Upper lobe of left lung (tissue), 6 donors: ENCODE measurements at places on chromosomes 3 and 15. TPM values are rescaled to one million over a fixed set of nuclear protein-coding genes. Genes with fewer than 3 reads are reported as not detected.

DNA sequence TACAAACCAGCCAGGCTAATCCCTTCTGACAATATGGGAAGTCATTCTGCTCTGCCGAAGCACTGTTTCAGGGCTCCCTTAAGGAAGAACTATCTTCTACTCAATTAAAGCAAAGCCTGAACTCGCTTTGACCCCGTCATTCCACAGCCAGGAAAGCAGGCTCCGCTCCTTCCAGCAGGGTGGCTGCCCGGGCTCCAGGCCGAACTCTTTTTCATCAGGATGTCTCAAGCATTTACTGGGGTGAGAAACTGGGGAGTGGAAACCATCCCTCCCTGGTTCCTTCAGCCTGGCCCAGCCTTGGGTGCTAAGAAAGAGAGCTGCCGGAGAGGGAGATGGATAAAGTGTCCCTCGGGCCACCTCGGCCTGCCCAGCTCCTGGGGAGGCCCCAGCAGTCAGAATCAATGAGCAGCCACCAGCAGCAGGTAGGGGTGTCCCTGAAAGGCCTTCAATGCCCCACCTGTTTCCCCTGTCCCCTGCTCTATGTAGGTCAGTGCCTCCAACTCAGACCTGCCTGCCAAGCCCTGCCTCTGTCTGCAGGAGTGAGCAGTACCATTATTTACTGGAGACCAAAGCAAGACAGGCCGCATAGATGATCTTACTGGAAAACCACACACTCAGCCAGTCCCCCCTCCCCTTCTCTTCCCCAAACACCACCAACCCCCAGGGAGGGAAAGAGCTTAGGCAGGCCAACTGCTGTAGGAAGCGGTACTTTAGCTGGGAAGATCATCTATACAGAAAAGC lies 225.6 kb upstream of the TLE3 start:
- H3K4me1 ChIP-seq: peaks cover 50% of the 10 kb centered on the region
- H3K36me3 ChIP-seq: no peaks in the 10 kb centered on the region
- H3K27ac ChIP-seq: peak overlapping the region; percentile 53
- H3K4me3 ChIP-seq: no peak overlapping the region

GRCh38 chr3:156586905-156587759 lies 32.2 kb upstream of the SSR3 start:
- no peak for DNase-seq
- H3K27ac ChIP-seq: no peak overlapping the region
- H3K4me3 ChIP-seq: no peak overlapping the region
- H3K4me1 ChIP-seq: no peaks in the 10 kb centered on the region
- no peaks in the 10 kb centered on the region for H3K36me3 ChIP-seq

GP9 gene
- total RNA-seq: 0.83 TPM

GRCh38 chr3:136247436-136247835 lies 2.7 kb upstream of the PCCB start:
- no peak overlapping the region for H3K4me3 ChIP-seq
- H3K36me3 ChIP-seq: no peaks in the 10 kb centered on the region
- H3K4me1 ChIP-seq: peaks cover 17% of the 10 kb centered on the region
- no peak for DNase-seq
- no peaks in the 10 kb centered on the region for H3K27me3 ChIP-seq
- no peak overlapping the region for H3K27ac ChIP-seq

GRCh38 chr3:28575746-28576613 lies 227.4 kb upstream of the AZI2 start:
- H3K27ac ChIP-seq: no peak overlapping the region
- H3K4me3 ChIP-seq: peak overlapping the region; percentile 41
- peak; percentile 81 for DNase-seq
- H3K27me3 ChIP-seq: no peaks in the 10 kb centered on the region

RPL39L gene
- total RNA-seq: 7.3 TPM

- no peak for DNase-seq
- H3K4me3 ChIP-seq: no peak overlapping the region
- H3K4me1 ChIP-seq: no peaks in the 10 kb centered on the region
- H3K27ac ChIP-seq: no peak overlapping the region
These were observed 69.1 kb downstream of the KBTBD8 start for GRCh38 chr3:67067251-67067650.

- no peaks in the 10 kb centered on the region for H3K27me3 ChIP-seq
- H3K36me3 ChIP-seq: no peaks in the 10 kb centered on the region
- H3K4me3 ChIP-seq: no peak overlapping the region
These were observed 360.2 kb downstream of the EPHB1 start for GRCh38 chr3:135155228-135155627.

ZNF774 gene
- 8.4 TPM for total RNA-seq

GRCh38 chr3:5499404-5499803 lies 311.9 kb downstream of the EDEM1 start:
- no peaks in the 10 kb centered on the region for H3K27me3 ChIP-seq
- no peak overlapping the region for H3K4me3 ChIP-seq
- no peaks in the 10 kb centered on the region for H3K36me3 ChIP-seq
- H3K27ac ChIP-seq: no peak overlapping the region

SSR3 gene
- total RNA-seq: 56.6 TPM

DNA sequence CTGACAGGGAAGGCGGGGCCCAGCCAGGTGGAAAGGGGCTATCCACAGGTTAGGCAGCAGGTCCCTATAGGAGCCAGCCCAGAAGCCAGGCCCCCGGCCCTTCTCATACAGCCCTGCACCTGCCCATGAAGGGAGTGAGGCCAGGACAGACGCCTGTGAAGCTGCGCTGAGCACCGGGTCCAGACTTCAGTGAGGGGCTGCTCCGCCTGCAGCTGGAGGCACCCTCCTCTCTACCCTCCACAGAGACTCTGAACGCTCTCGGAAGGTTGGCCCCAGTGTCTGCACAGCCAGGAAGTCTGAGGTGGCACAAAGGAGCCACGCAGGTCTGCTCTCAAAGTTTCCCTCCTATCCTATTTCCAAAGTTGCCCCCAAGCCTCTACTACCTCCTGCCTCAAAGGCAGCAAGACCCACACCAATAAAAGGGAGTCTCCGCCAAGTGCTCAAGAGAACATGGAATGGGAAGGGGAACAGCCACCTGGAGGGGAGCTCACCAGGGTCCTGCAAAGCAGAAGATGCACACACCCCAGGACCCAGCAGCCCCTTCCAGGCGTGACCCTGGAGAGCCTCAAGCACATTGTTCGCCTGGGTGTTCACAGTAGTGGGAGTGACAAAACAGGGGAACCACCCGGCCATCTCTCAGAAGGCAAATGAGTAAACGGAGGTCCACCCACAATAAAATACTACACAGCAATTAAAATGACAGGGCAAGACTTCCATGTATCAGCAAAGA lies 19.5 kb downstream of the XXYLT1 start:
- no peaks in the 10 kb centered on the region for H3K36me3 ChIP-seq
- H3K4me1 ChIP-seq: no peaks in the 10 kb centered on the region
- H3K27ac ChIP-seq: no peak overlapping the region
- DNase-seq: peak; percentile 49
- H3K27me3 ChIP-seq: no peaks in the 10 kb centered on the region
- H3K4me3 ChIP-seq: no peak overlapping the region

DNA sequence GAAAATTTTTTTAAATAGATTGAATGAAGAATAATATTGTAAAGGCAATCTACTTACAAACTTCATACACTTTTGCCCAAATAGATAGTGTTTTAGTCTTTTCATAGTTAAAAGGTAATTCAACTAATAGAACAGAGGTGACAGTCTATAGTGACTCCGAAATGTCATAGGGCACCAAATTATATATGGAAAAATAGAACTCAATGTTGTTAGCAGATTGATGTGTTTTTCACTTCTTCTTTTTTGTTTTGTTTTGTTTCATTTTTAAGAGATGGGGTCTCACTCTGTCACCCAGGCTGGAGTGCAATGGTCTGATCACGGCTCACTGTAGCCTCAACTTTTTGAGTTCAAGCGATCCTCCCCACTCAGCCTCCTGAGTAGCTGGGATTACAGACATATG lies 721 bp downstream of the CSTA start:
- H3K27ac ChIP-seq: no peak overlapping the region
- H3K4me3 ChIP-seq: no peak overlapping the region
- H3K27me3 ChIP-seq: no peaks in the 10 kb centered on the region
- no peaks in the 10 kb centered on the region for H3K36me3 ChIP-seq
- no peak for DNase-seq

DNA sequence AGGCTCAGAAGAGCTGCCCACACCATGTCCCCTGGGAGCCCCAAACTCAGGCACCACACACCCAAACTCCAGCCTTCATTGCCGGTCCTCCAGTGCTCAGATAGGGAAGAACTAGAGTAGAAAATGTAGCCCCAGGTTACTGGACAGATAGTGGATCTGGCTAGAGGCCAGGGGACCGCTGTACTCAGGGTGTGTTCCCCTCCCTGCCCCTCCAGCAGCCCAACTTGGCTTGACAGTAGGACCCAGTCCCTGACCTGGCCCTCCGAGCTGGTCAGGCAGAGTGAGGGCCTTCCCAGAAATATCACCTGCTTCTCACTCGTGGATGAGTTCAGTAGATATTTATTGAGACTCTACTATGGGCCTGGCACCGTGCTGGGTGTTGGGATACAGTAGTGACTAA lies 100.0 kb downstream of the CORO2B start:
- no peaks in the 10 kb centered on the region for H3K36me3 ChIP-seq
- DNase-seq: no peak
- H3K4me1 ChIP-seq: peaks cover 13% of the 10 kb centered on the region
- no peaks in the 10 kb centered on the region for H3K27me3 ChIP-seq
- no peak overlapping the region for H3K4me3 ChIP-seq
- no peak overlapping the region for H3K27ac ChIP-seq

DNA sequence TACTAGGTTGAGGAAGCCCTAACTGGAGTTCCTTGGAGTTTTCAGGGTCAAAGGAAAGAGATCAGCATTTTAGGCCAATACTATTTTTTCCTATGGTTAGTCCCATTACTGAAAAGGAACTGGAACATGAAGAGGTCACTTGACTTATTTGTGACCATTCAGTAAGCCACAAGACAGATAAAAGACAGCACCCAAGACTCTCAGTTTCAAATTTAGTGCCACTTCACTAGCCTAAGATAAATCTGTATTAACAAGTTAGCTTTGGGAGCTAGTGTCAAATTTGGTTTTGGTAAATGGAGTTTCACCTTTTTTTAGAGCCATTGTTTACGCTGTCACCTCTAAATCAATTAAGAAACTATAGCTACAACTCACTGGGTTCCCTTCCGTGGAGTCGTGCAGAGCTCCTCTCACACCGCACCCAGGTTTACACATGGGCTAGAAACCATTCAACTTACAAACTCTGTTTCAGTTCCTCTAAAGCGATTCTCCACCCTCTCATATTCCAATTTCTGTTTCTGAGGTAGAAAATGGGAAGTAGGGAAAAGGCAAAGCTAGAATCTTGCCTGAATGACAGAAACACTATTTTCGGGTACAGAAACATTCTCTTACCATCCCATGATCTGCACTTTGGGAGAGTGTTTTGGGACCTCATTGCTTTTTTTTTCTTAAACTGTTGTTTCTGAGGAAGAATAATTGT lies 14.4 kb downstream of the CCDC32 start:
- H3K36me3 ChIP-seq: peaks cover 54% of the 10 kb centered on the region
- no peaks in the 10 kb centered on the region for H3K4me1 ChIP-seq
- no peaks in the 10 kb centered on the region for H3K27me3 ChIP-seq
- DNase-seq: no peak
